ENCODE measurements at places on chromosomes 2 and 18.
A peak's percentile ranks its signal among the peaks of the same experiment; 100 is the strongest.

DNA sequence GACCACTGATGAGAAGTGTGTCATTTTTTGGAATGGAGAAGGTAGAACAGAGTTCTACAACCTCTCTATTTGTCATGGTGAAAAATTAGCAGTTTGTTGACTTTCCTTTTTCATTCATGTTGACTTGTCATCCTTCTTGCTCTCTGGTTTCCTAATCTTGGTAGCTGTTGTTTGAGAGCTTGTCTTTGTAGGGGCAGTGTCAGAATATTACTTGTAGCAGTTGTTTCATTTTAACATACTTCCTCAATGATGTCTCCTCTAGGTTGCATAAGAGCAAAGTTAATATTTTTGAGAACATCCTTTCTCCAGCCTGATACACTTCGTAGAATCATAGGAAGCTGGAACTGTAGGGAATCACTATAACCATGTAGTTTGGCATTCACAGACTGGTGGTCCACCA is 368.2 kb upstream of the FANCL start:
- no peak for DNase-seq

DNA sequence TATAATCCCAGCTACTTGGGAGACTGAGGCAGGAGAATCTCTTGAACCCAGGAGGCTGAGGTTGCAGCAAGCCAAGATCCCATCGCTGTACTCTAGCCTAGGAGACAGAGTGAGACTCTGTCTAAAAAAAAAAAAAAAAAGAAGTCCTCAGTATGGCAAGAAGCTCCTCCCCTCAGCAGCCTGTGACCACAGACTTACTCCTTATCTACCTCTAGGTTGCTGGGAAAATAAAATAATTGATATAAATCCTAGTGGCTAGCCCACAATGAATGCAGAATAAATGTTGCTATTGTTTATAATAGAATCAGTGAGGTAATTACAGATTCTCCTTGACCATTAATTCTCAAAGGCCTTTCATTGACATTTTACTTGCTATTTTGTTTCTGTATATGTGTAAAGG is 70.6 kb downstream of the IRS1 start:
- no peak for DNase-seq

DNA sequence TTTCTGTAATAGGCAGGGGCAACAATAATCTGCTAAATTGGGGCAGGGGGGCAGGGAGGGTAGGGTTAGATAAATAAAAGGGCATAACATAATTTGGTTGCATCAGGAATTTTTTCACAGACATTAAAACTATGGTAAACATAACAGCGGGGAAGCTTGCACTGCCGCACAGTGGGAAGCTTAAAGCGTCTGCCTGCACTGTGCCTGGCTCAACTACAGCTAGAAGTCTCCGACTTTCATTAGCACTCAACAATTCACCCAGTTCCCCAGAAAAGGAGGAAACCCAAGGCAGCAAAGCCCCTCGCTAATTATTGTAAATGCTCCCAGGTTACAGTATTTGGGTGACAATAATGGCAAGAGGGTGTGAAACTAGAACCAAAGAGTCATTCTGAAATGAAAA is 562.9 kb downstream of the ARHGAP15 start:
- no peak for DNase-seq

GRCh38 chr2:227876300-227876801 is 4.9 kb downstream of the DAW1 start:
- DNase-seq, result no peak

DNA sequence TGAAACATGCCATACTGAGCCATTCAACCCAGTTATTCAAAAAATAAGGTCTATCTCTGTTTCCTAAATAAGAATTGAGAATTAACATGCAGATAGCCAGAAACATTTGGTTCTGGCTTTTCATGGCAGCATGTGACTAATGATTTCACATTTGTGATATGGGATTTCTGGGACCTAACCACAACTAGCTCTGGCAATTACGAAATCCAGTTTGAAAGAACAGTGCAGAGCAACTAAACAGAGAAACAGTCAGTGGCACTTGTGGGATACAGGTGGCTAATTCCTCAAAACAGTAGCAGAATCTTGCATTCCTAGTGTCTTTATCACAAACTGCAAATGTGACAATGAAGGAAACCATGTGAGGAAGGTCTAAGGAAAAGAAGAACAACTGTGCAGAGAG is 637.8 kb upstream of the CHAC2 start:
- no peak for DNase-seq

- DNase-seq, result no peak
Observed at GRCh38 chr2:40332191-40332826, 119.6 kb downstream of the SLC8A1 start.

DNA sequence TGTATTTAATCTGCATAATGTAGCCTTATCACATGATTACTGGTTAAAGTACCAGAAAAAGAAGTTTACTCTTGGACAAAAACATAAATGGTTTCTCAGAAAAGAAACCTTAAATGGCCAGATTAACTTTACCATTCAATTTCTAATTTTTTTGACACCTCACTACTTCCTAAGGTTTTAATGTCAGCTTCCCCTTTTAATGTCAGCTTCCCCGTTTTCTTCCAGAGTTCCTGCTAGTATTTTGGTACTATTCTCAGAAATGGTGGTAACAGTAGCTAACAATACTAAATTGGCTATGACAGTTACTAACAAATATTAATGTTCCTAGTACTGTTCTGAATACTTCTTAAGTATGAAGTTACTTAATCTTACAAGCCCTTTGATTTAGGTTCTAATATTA is 22.4 kb upstream of the SLC8A1 start:
- DNase-seq, result no peak

DNA sequence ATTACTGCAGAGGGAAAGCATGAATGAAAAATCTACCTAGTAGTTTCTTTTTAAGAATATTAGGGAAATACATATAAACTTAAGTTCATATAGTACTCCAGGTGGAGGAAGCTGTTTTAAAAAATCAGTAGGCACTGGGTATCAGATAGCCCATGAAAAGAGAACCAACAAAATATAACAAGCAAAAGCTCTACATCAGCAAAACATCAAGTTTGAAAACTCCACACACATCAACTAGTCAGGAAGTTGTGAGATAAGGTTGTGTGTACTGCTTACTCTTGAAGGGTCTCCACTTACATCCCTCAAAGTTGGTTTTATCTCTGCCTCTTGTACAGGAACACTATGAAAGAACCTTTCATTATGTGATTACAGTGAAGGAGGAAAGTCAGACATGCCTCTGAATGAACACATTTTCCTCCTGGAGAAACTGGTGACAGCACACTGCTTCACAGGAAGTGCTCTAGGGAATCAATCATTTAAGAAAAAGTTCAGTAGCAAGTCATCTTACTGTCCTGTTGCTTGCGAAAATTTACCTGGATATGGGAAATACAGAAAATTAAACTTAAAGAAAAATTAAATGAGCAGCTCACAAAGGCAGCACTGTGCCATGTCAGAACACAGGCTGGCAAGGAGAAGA is 57.7 kb downstream of the THADA start:
- no peak for DNase-seq

- DNase-seq, result no peak
Observed at GRCh38 chr2:234240917-234241316, 190.4 kb downstream of the SPP2 start.

- no peak for DNase-seq
Observed at GRCh38 chr2:38792751-38793150, 14.7 kb downstream of the GEMIN6 start.

- no peak for DNase-seq
Observed at GRCh38 chr2:85695121-85695520, 963 bp downstream of the GNLY start.

DNA sequence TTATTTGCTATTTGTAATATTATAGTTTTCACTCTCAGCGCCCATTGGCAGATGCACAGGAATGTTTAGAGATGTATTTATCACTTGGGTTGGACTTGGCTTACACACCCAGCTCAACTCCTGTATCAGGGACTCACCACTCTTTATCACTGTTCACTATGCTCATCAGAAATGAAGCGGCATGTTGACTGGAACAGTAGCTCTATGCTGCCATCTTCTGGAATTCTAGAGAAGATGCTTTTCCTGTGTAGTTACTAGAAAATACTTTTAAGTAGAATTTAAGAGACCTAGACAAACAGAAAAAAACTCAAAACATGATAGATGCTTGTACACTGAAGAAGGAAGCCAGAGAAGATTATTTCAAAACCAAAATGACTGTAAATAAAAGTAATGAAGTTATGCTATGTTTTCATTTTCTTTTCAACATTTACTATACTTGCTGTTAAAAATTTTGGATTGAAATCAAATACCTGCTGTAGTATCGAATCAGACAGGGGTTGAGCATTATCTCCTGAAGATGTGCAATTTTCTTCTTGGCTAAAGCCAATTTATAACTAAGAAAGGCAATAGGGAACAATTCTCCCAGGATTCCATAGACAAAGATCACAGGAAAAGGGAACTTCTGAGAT is 47.4 kb upstream of the NXPH2 start:
- DNase-seq, result no peak

- DNase-seq, result no peak
Observed at GRCh38 chr18:30248056-30248455, 794.5 kb downstream of the DSC3 start.

- no peak for DNase-seq
Observed at GRCh38 chr2:173963323-173963816, 1.8 kb downstream of the SP3 start.

- no peak for DNase-seq
Observed at GRCh38 chr2:78293768-78294167, 731.7 kb upstream of the REG3G start.

- DNase-seq, result peak; percentile 50
Observed at GRCh38 chr2:179020156-179020750, 29.7 kb downstream of the CCDC141 start.

GRCh38 chr2:238727585-238728329 is 120.1 kb upstream of the TWIST2 start:
- no peak for DNase-seq

DNA sequence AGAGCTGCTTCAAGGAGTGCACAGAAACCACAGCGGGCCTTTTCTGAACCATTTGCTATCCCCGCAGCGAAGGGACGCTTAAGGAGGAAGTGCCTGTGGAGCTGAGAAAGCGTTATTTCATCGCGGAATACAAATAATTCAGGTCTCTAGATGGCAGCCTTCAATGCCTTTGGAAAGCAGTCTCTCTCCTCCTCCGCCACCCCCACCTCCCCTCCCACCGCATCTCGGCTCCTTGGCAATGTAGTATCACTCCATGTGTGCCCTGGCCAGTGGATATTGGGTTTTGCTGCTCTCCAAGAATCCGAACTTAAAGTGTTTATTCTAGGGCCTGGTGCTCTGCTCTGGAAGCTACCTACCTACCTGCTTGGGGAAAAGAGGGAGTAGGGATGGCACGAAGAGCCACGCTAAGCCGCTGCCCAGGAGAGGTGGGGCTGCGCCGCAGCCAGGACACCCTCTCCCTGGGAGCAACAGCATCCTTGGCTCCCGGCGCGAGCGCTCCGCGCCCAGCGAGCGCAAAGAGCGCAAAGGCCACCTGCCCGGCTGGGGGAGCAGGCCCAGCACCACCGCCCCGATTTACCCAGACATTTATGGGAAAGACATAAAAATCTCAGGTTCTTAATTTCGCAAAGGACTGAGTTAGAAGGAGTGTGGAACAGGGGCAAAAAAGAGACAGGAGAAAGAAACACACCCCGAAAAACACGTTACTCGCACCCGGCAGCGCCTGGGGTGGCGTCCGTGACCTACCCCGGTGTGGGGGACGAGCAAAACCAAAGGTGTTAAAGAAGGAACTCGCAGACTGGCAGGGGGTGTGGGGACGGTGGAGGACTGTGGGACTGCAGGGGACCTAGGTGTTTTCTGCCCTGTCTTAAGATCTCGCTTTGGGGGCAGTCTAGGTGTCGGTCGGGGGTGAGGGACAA is 1.0 kb downstream of the SPHKAP start:
- no peak for DNase-seq

DNA sequence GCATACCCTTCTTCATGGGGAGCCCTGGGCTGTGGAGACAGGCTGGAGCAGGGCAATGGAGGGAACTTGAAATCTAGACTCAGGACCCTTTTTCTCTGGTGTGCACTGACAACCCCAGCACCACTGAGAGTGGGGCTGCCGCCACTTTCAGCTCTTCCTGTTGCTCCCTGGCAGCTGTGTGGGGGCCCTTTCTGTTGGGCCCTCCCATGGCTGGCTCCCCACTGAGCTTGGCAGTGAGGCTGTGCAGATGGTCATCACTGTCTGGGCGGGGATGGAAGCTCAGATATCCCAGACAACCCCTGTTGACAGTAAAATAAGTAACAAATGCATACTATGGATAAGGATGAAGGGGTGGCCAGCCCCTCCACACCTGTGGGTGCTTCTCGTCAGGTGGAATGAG is 6.7 kb downstream of the MYO7B start:
- DNase-seq, result no peak

GRCh38 chr2:217926801-217927200 is 76.0 kb downstream of the TNS1 start:
- no peak for DNase-seq

DNA sequence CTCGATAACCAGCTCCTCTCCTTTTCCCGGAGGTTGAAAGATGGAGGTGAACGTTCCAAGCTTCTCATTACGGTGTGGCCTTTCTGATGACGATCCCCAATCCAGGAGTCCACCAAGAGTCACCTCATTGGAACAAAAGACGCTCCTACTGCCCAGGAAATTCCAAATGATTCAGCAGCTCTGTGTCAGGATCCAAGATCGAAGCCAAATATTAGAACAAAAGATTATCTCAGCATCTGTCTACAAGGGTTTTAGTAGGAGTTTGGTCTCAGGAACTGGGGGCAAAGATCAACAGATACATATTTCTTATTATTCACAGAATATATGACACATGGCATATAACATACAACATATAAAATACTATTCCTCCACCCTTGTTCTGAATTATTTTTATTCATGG is 161.1 kb upstream of the RAB12 start:
- DNase-seq, result no peak

DNA sequence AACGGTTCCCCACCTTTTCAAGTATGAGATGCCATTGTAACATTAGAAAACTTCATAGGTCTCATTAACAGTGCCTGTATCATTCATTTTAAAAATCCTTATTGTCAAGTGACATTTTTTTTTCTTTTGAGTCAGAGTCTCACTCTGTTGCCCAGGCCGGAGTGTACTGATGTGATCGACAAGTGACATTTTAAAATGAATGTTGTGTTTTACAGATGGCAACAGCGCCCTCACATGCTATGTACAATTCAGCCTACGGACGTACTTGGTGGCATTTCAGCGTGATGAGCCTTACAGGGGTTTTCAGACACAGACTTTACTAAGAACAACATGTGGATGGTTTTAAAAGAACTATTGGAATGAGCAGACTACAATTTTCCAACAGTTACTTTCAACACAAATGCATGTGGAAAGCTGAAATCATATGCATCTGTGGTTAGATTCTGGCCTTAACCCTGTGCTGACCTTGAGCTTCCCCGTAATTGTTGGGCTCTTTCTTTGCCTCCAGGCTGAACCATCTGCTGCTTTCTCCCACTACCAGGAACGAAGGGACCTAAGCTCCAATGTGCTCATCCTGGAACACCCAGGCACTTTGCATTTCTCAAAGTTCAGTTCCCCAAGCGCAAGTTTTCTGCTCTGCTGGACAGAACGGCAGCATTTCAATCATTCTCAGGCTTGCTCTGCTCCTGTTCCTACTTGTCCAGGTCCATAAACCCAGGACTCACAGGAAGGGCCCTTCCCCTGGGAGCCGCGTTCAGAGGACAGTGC is 119.9 kb upstream of the NDUFV2 start:
- no peak for DNase-seq

All from stimulated activated CD4-positive, alpha-beta T cell treated with anti-CD3 and anti-CD28 coated beads, Interleukin-2, amount 100 ng/mL, for 48 hours (primary cell).